ENCODE measurements at places on chromosomes 12 and 14.

- DNase-seq: no peak
Observed at GRCh38 chr14:51188566-51189185, 51.4 kb upstream of the TMX1 start.

- DNase-seq: no peak
Observed at GRCh38 chr12:114697243-114697716, 13.3 kb upstream of the TBX3 start.

GRCh38 chr12:46453428-46453827 lies 80.9 kb upstream of the SLC38A2 start:
- DNase-seq: no peak

DNA sequence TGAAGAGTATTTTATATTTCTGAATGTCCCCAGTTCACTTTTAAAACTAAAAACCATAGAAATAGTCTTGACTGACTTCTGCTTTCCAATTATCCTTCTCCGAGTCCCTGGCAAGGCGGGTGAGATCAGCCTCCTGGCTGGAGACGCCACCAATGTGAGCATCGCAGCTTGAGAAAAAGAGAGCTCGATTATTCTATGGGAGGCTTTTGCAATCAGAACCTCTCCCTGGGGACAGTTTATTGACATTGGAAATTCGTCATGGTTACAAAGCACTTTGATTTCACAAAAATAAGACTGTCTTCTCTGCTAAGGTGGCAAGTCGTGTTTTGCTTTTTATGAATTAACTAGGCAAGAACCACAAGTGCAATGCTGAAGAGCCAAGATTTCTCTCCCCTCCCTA lies 23.6 kb upstream of the GPHB5 start:
- DNase-seq: no peak

DNA sequence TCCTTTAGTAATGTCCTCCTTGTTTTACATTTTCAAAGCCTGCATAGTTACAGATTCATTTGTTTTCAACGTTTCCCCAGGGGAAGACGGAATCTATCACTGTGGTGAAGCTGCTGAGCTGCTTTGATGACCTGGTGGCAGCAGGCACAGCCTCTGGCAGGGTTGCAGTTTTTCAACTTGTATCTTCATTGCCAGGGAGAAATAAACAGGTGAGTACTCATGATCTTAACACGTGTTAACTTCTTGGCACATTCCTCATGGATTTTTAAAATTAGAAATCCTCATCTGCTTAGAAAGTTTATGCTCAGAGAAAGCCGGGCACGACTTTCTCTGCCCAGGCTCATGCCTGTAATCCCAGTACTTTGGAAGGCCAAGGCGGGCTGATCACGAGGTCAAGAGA lies 44.5 kb downstream of the TECPR2 start:
- no peak for DNase-seq

- DNase-seq: no peak
Observed at GRCh38 chr12:53626702-53627169, 554 bp upstream of the ATF7 start.

DNA sequence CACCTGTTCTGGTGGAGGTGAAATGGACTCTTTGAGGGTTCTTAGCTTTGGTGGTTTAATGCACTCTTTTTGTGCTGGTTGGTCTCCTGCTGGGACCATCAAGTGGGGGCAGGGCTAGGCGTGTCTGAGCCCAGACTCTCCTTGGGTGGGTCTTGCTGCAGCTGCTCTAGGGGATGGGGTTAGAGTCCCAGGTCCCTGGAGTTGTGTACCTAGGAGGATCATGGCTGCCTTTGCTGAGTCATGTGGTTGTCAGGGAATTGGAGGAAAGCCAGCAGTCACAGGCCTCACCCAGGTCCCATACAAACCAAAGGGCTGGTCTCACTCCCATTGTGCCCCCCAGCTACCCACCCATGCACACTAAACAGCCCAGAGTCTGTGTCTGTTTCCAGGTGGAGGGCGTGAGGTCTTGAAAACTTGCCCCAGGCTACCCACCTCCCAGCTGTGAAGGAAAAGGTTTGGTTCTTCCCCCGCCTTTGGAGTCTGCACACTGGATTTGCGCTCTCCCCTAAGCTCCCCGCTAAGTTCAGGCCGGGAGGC lies 387.7 kb downstream of the TMTC2 start:
- DNase-seq: no peak

DNA sequence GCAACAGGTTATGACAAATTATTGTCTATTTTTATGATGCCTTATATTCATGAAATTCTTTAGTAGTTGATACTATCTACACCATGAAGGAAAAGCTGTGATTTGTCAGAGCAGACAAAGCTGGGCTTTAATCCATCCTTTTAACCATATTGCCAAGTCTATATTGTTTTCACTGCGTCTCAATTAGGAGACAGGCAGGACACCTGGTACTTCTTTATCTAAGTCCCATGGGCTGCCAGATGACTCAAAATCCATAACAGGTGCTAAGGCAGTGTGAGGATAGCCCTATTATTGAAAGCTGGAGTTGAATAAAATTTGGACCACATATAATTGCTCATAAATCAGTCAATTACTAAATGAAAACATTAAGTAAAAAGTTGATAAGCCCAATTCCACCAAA lies 22.6 kb downstream of the INSM2 start:
- no peak for DNase-seq

- peak; percentile 61 for DNase-seq
Observed at GRCh38 chr14:39175445-39176262, 600 bp downstream of the PNN start.

DNA sequence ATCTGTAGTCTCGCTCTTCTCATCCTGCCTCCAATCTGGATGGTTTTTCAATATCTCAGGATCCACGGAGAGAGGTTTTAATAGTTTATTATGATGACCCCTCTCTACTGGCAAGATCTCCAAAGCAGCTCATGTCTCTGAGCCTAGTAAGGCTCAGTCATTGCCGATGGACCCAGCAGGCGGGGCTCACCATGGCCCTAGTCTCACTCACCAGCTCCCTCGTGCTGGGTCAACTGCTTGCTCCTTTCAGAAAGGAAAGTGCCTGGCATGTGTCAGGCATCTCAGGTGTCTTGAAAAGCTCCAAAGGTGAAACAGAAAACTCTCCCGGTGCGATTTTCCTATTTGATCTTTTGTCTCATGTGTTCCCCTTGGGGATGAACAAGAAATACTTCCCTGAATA lies 179.0 kb downstream of the CALM1 start:
- DNase-seq: no peak

- DNase-seq: no peak
Observed at GRCh38 chr12:16246264-16246663, 31.2 kb downstream of the SLC15A5 start.

DNA sequence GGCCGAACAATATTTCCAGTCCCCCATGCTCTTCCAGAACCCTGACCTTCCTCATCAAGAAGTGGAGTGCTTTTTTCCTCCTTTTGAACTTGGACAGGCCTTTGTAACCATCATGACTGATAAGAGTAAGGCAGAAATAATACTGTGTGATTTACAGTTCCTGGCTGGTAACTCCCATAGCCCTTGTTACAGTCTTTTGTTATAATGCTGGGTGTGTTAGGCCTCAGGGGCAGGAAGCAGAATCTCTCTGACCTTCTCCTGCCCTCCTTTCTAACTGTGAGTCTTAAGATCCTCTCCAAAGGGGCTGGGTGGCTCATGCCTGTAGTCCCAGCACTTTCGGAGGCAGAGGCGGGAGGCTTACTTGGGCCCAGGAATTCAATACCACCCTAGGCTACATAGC lies 59.5 kb downstream of the BCAT1 start:
- no peak for DNase-seq

DNA sequence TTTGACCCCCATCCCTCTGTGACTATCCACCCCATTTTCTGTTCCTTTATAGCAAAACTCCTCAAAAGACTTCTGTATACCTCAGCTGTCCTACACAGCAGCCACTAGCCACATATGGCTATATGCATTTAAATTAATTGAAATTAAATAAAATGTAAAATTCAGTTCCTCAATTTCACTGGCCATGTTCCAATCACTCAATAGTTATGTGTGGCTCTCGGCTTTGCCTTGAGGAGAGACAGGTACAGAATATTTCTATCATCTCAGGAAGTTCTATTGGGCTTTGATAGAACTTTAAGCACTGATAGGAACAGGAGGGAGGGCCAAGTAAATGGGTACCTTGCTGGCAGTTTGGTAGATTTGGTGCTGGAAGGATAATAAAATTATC lies 280.3 kb upstream of the AMIGO2 start:
- DNase-seq: no peak

DNA sequence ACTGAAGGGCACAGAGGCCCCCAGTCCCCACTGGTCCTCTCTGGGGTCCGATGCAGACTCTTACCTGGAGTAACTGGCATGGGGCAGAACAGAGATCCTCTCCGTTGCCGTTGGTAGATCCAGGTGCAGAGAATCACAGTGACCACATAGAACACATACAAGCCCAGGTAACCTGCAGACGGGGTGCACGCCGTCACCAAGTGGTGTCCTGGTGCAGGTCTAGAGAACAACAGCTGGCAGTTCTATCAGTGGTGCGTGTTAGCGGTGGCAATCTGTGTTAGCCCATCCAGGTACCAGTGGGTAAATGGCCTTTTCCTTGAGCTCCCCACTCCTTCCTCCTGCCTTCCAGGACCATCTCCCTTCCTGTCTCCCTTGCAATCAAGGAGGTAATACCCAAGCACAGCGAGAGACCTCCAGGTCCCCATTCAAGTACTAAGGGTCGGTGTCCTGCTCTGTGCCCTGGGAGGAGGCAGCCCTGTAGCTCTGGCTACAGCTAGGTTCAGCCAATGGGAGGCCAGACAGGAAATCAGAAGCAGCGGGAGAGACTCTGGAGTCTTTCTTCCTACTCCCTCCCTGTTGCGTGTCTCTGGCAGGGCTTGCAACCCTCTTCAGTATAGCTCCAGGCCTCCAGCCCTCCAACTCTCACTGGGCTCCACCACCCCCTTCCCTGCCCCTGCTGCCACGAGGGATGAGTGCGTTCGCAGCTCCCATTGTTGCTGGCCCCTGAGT lies 15.8 kb downstream of the SLC8B1 start:
- no peak for DNase-seq

DNA sequence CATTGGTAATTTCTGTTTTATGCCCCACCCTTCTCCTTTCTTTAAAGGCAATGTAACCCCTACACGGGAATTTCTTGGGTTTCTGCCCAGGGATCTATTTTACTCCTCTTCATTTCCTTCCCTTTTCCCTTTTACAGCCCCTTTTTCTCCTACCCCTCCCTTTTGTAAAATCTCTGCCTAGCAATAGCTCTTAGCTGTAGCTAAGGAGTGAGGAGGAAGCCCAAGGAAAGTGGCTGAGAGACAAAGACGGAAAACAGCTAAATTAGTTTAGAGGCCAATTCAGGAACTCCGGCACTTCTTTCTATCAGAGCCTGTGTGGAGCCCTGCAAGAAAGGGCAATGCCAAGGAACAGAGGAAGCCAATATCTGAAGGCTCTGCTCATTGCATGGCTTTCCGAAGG lies 40.3 kb downstream of the SOCS2 start:
- DNase-seq: no peak
